RWPE2 (cell line): ENCODE measurements at places on chromosomes 3 and 15.
A peak's percentile ranks its signal among the peaks of the same experiment; 100 is the strongest.

GRCh38 chr15:63698692-63699091, 101.5 kb downstream of the FBXL22 start:
- no peak for DNase-seq

DNA sequence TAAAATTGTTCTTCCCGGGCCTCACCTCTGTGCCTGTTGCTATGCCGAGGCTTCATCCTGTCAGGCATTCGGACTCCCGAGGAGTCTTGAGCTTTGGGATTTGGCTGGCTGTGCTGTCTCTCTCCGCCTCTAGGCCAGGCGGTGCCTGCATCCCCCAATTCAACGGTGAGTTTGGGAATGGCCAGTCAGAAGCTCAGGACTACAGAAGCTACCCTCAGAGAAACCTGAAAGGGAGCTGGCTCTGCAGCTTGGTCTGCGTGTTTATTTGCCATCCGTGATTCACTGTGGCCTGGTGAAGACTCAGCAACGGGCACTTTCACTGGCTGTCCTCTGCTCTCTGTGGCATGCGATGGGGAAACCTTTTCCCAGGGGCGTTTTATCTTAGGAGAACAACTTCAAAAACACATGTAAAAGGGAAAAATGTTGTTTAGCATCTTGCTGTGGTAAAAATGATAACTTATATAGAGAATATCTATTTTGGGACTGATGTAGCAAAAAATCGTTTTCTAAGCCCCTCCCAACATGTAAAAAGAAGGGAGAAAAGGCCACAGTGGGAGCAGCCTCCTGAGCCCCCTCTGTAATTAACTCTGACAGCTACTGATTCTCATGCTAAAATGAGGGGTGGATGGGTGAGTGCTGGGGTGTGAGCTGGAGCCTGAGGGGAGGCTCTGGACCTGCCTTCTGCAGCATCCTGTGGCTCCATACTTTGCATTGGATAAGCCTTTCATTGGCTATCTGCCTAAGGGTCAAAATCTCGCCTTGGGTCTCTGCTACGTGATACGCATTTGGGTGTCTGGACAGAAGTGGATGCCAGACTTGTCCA, 103.4 kb upstream of the KLHL25 start:
- no peak for DNase-seq

DNA sequence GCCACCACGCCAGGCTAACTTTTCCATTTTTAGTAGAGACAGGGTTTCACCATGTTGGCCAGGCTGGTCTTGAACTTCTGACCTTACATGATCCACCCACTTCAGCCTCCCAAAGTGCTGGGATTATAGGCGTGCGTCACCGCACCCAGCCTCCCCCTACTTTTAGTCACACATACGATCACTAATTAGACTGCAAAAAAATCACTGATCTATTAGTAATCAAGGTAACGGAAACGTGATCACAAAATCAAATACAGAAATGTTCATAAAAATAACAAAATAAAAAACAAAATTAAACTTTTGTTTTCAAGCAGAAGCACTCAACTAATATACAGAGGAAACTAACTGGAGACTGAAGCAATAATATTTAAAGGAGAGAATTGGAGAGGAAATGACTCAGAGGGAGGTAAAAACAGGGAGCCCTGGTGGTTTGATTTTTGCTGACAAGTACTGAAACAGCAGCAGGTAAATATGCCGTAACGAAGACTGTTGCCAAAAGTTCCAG, 4.6 kb downstream of the WDR53 start:
- DNase-seq, result no peak

DNA sequence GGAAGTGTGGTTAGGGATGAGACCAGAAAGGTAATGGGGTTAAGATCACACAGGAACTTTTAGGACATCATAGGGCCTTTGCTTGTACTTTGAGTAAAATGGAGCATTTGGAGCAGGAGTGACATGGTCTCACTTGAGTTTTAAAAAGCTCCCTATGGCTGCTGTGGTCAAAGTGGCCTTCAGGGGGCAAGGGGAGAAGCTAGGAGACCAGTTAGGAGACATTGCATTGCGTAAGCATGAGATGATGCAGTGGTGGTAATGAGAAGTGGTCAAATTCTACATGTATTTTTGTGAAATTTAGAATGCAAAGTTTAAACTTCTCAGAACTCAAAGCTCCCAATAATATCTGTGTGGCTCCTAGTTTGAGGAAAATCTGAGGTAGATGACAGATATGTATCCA, 27.9 kb downstream of the MED12L start:
- no peak for DNase-seq

DNA sequence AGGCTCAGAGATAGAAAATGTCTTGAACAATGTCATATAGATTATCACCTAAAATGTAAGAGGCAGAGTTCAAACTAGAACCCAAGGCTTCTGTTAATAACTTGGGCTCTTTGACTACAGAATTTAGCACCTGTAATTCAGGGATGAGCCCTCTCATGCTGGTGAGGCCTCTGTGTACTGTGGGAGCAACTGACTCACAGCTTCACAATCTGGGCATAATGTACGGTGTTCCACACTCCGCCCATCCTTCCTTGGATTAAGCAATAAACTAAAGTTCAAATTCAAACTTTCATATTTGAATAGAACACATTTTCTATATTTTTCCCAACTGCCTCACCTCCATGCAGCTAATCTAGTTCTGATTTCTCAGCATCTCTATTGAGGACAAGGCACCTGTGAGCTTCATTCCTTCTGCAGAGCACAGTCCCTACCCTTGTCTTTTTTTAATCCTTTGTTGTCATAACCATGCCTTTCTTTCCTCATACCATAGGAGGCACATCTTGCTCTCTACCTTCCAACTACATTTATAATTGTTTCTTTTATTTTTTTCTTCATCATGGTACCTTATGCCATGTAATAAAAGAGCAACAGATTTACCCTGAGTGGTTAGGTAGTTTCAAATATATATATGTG, 392.1 kb downstream of the NLGN1 start:
- DNase-seq, result no peak

GRCh38 chr3:110106805-110107204, 769.5 kb upstream of the DPPA4 start:
- no peak for DNase-seq

- no peak for DNase-seq
Observed at GRCh38 chr3:189232790-189233189, 61.0 kb downstream of the TPRG1 start.

GRCh38 chr15:56038015-56038414, 44.6 kb upstream of the NEDD4 start:
- DNase-seq, result no peak

DNA sequence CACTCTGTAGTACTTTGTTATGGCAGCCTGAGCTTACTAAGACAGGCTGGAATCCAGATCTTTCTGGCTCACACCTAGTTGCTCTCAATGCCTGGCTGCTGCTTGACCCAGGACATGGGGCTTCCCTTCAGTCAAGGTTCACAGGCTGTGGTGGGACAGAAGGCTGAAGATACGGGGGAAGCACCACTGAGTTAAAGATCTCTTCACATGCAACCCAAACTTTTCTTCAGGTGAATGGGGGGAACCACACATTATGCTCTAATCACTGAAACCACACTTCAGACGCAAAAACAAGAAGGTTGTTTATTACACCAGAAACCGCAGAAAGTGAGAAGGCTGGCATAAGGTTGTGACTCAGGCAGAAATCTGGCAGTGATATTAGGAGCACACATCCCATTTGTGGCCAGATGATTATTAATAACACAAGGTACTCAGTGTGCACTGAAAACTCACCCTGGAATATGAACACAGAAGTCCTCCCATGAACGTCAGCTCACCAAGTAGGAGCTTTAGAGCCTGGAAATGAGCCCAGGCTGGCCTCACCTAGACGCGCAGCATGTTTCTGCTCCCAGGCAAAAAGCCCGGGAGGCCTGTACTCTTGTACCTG, 230.5 kb upstream of the CHRNA7 start:
- no peak for DNase-seq

- DNase-seq, result no peak
Observed at GRCh38 chr15:89448825-89449224, 47.6 kb downstream of the RHCG start.

- no peak for DNase-seq
Observed at GRCh38 chr3:156646958-156647357, 27.4 kb upstream of the TIPARP start.

- DNase-seq, result no peak
Observed at GRCh38 chr3:48402907-48403306, 27.0 kb downstream of the PLXNB1 start.

GRCh38 chr15:87287156-87287555, 969.4 kb downstream of the NTRK3 start:
- no peak for DNase-seq

DNA sequence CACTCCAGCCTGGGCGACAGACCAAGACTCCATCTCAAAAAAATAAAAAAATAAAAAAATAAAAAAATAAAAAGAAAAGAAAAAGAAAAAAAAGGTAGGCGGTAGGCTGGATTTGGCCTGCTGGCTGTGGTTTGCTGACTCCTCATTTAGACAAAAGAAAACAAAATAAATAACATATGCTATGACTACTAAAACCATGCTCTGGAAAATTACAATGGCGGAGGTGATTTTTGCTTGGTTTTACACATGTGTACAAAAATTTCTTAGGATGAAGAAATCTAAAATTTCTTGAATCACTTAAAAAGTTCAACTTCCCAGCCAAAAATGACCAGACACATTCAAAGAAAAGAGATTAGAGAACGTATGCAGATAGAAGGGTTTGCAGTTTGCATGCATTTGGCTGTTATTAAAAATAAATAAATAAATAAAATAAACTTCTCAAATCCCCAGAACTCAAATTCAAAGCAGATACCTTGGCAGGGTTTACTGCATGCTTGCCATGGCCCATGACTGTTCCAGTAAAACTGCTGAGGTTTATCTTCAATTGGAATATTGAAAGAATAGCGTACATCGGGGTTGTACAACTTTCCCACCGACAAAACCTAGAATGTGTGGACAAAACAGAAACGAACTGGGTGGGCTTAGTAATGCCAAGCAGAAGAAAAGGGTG, 65.9 kb downstream of the ADAMTS9 start:
- no peak for DNase-seq

DNA sequence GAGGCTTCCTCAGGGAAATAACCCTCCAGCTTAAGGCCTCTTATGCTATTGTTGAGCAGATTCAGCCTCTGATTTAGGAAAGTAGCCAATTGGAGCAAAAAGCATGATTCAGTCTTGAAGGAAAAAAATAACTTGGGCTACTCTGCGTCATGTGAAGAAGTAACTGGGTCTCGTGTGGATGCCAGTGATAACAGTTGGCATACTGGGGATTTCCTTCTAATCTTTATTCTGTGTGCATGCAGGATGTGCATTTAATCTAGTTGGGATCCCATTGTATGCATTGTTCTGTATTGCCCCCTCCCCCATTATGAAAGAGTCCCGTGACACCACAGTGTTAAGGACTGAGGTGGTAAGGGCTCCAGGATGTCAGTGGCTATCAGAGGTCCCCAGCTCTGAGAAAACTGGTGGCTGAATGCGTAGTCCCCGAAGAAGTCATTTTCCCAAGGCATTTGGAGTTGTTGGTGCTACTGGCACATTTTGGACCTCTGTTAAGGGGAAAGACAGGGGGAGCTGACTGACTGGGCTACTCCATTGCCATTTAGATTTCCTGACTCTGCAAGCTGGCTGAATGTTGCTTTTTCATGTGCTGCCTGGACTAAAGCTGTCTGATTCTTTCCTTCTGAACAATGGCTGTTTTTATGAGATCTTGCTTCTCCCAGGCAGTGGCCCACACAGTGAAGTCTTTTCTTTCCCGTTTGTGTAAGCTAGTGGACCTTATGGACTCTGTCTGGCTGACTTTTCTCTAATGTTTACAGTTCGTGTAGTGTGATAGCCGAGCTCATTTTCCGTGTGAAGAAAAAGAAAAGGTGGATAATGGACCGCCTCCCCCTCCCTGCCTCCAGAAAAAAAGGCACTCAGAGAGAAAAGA, 38.4 kb upstream of the TRAK1 start:
- no peak for DNase-seq

DNA sequence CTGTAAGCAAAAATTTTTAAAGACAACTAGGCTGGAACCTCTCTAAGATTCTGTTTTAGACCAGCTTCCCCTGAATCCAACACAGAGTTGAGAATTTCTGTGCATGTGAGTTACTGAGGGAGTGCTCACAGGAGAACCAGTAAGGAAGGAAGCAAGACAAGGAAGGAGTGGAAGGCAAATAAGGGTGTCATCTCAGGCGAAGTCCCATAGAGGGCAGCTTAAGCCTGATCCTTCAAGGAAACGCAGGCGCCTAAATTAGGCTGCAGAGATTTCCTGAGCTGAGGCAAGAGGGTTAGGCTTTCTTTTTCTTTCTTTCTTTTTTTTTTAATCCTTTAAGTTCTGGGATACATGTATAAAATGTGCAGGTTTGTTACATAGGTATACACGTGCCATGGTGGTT, 36.2 kb upstream of the COL6A6 start:
- no peak for DNase-seq

- DNase-seq, result no peak
Observed at GRCh38 chr15:77480859-77481633, 60.4 kb downstream of the HMG20A start.

DNA sequence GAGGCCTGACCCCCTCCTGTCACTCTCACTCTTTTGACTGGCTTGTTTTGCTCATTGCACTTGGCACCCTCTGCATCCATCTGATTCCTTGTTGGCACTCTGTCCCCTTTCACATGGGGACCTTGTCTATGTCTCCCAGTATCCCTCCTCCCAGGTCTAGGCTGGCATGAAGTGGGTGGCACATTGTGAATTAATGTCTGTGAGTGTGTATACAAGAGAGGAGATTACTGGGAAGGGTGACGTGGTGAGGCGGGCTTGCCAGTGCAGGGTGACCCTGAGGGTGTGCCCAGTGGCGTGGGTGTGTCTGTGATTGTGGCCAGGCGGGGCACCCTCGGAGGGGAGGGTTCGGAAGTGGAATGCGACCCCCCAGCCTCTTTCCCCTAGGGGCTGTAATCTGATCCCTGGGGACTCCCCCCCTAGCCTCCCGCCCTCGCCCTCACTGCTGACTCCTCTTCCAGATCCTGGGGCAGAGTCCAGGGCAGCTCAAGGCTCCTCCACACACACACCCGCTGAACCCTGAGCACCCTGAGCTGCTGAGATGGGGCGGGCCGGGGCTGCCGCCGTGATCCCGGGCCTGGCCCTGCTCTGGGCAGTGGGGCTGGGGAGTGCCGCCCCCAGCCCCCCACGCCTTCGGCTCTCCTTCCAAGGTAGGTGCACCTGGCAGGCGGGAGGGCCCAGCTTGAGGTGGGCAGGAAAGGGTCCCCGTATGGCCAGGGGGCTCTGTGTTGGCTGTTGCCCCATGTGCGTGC, at the start of gene SEMA3B:
TSS of gene SEMA3B (plus strand) at position 445 of the 749 bp plus-strand sequence. CDS start at position 539, 94 bp downstream.
- DNase-seq, result peak; percentile 92

DNA sequence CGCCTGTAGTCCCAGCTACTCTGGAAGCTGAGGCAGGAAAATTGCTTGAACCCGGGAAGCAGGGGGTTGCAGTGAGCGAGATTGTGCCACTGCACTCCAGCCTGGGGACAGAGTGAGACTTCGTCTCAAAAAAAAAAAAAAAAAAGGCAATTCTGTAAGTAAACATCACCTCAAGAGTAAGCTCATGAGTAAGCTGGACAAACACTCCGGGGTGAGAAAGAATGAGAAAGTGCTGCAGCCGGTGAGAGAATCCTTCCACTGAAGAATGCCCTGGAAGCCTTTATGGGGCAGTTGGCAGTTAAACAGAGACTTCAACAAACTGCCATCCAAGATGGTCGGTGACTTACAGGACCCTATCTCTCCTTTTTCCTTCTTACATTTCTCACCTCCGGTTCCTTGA, 47.5 kb downstream of the FEZF2 start:
- no peak for DNase-seq
